ENCODE measurements at places on chromosomes 16 and 17.
A peak's percentile ranks its signal among the peaks of the same experiment; 100 is the strongest.

- DNase-seq, result no peak
Measured at GRCh38 chr17:74552037-74552436, 6.1 kb upstream of the CD300C start.

DNA sequence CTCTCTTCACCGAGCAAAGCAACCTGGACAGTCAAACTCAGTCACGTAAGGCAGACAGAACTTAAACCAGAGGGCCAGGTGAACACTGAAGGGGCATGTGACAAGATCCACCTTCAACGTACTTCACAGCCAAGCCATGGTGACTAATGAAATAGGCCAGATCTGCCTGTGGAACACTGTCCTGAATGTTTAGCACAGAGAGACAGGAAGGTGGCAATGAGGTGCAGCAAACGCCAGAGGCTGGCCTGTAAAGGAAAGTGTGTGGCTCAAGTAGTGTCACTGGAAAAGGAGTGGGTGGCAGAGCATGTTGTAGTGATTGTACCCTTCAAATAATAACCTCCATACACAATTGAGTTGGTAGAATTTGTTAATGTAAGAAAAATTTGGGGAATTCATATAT is 38.1 kb downstream of the SLC6A4 start:
- no peak for DNase-seq

DNA sequence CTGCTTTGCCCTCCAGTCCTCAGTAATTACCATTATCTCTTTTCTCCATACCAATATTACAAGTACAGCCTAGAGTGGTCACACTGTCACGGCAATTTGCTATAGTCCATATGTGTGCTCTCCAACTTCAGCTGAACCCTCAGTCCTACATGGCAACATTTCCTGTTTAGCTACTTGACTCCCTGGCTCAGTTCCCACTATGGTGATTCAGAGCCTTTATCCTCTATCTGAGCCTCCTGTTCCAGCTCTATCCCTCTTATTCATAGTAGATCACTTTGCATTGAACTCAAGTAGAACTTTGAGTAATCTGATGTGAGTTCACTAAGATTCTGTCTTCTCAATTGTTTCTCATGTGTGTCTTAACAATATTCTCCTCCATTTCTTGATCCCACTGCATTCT is 43.7 kb upstream of the GOSR1 start:
- peak; percentile 82 for DNase-seq

GRCh38 chr16:2250652-2251295 is 613 bp downstream of the ECI1 start:
- DNase-seq, result no peak

DNA sequence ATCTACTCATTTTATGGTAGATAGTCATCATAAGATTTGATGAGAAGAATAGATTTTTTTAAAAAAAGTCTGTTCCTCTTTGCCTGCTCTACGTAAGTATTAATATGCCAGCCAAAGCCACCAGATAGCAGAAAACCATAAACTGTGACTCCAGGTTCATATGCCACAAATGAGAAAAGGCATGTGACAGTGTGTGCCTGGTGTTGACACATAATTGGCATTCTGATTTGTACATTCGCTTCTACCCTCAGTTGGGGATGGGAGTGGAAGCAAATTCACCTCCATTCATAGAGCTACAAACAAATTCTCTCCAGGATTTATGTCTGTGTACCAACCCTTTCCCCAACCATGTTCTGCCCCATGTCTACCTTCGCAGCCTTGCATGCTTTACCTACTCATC is 391.6 kb downstream of the PMP22 start:
- DNase-seq, result no peak

GRCh38 chr16:57614944-57615343 is 13.5 kb upstream of the ADGRG1 start:
- DNase-seq, result no peak

- no peak for DNase-seq
Measured at GRCh38 chr17:82502207-82502606, 17.3 kb upstream of the FOXK2 start.

DNA sequence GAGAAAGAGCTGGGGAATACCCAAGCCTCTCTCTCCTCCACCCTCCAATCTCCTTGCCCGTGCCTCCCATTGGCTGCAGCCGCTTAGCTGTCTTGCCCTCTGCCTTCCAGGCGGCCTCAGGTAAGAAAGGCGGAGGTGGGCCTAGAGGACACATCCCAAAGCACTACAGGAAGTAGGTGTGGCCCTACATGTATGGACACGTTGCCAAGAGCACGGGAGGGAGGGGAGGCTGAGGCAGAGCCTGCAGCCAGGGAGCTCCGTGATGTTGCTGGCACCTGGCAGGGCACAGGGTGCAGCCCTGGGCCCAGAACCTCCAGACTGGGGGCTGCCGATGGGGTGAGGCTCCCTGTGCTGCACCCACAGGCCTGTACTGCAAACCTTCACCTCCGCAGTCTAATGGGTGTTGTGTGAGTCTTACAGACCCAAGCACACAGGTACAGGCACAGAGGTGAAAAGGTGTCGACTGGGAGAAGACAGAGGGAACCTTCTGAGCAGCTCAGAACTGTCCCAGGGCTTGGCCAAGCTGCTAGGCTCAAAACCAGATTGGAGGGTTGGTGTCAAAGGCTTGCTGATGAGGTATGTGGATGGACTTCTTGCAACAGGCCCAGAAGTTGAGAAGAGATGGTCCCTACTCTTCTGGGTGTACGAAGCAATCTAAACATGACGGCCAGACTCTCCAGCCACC is 23.5 kb upstream of the FOXK2 start:
- DNase-seq, result no peak

DNA sequence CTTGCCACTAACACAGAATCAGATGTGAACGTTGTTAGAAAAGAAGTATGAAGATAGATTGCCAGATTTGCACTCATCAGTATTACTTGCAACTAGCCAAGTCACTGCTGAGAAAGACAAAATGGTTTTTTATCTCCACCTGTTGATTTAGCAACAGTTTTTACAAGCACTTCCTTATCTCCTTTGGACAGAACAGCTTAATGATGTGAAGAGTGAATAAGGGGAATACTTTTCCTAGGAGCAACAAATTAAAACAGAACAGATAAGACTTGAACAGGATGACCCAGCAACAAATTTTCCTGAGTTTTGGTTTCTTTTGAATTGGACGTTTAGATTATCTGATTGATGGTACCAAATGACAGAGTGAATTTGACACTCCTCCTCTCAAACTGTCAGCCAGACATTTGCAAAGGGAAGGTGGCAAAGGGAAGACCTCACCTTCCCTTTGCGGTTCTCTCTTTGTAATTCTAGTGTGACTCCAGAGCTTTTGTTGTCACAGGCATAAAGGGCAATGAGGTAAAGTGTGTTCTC is 130.6 kb downstream of the NLK start:
- DNase-seq, result no peak

- DNase-seq, result no peak
Measured at GRCh38 chr16:31364421-31364820, 9.4 kb downstream of the ITGAX start.

DNA sequence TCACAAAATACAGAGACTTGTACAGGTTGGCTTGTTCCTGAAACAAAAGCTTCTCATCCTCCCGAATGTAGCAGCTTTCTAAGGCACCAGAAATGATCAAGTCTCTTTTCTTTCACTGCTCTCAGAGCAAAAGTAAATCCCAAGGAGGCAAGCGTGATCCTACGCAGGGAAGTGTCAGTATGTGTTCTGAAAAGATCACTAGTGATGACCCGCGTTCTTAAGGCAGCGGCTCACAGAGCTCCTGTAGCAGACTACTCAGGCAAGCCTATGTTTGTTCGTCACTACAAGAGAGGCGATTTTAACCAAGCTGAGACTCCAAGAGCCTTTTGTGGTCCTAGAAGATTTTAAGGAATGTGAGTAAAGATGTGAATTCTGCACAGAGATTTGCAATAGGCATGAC is 34.5 kb downstream of the WIPI1 start:
- no peak for DNase-seq

- DNase-seq, result peak; percentile 58
Measured at GRCh38 chr16:1379304-1380076, 27.8 kb downstream of the GNPTG start.

DNA sequence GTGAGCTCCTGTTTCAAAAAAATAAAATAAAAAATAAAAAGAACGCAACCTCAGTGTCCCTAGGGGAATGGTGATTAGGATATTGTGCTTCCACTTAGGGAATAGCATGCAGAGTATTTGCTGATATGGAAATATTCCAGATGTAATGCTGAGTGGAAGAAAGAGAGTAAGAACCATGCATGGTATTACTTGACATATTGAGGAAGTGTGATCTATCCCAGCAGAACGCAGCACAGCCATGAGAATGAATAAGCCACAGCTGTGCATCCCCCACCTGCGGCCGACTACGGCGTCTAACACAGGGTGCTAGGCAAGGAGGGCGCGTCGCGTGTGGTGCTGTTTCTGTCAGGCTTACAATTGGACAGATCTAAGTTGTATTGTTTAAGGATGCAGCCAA is 49.5 kb downstream of the FOXK2 start:
- peak; percentile 37 for DNase-seq

DNA sequence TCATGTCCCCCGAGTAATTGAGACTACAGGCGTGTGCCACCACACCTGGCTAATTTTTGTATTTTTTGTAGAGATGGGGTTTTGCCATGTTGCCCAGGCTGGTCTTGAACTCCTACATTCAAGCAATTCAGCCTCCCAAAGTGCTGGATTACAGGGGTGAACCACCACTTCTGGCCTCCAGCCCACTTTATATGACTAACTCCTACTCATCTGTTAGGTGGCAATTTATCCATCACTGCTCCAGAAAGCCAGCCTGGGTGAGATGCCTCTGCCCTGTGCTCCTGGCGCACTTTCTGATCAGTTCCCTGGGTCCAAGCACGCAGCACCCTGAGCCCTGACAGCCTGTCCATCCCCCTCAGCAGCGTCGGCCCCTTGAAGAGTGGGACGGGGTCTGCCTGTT is 29.4 kb downstream of the ADAM11 start:
- no peak for DNase-seq

DNA sequence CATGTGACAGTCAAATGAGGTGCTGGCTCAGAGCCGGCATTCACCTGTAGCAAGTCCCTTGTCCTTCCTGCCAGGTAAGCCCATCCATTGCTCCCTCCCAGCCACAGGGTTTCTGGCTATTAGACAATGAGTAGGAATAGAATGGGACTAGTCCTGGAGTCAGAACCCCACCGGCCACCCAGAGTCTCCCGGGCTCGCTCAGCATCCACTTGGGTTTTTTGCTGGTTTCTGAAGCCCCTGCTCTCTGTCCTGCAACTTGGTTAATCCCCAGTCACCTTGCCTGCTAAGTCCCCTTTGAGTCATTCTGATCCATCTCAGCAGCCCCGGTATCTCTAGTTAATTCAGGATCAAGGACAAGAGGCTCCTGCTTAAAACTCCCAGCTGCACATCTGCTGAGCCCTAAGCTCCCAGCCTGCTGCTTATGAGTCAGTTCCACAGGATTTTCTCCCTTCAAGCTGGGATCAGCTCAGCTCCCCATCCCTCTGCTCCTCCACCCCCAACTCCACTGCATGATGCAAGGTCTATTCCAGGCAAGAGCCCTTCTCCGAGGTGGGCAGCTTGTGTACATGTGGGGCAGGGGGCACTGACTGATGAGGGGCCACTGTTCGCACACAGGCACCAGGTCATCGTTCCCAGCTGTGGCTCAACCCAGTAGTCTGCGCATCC is 19.9 kb upstream of the MRPS23 start:
- DNase-seq, result peak; percentile 94

- peak; percentile 82 for DNase-seq
Measured at GRCh38 chr17:2094891-2095535, 40.1 kb downstream of the HIC1 start.

DNA sequence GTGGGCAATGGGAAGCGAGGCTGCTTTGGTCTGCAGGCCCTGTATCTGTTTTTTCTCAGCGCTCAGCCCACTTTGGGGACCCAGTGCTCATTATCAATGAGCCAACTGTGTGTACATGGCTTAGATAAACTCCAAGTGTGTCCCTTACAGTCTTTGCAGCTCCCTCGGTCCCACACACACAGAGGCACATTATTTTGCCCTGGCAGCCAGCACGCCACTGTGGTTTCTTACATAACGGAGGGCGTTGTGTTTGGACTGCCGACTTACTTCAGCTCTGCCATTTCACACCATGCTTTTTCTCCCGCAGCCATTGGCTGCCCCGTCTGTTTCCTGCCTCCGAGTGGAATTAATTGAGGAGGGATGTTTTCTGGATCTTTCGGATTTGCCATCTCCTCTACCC is 56.5 kb upstream of the CLEC18A start:
- DNase-seq, result no peak

Measured in fibroblast of skin of abdomen (primary cell).